ENCODE measurements at places on chromosomes 12 and 14. TPM values are rescaled to one million over a fixed set of nuclear protein-coding genes. Genes with fewer than 3 reads are reported as not detected.

DNA sequence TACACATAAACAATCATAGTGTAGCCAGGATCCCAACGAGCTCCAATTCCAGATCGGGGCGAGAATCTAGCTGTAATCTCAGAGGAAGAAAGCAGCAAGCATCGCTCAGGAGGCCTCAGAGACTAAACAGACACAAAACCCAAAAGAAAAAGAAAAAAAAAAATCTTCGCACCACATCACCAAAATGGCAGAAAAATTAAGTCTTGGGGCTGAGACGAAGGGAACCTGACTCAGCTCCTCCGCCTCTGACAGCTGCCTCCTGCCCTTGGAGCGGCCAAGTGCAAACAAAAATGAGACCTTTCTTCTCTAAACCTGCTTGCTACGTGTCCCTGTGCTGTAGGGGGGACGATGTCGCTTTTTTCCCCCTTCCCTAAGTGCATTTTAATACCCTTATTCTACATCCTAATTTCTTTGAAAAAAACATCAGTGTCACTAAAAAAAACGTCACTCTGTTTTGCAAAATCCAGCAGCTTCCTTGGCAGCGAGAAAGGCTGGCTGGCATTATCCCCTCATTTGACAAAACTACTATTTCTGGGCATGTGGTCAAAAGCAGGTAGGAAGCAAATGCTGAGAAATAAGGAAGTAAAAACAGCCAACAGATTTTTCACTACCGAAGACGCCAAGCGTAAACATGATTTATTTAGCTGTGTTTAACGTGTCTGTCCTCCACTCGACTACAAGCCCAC is 30.5 kb downstream of the BCL11B start:
- H3K27ac ChIP-seq, result peak overlapping the region; percentile 100
- no peaks in the 10 kb centered on the region for H3K27me3 ChIP-seq
- peaks cover 9% of the 10 kb centered on the region for H3K36me3 ChIP-seq
- H3K4me1 ChIP-seq, result peaks cover 86% of the 10 kb centered on the region

DNA sequence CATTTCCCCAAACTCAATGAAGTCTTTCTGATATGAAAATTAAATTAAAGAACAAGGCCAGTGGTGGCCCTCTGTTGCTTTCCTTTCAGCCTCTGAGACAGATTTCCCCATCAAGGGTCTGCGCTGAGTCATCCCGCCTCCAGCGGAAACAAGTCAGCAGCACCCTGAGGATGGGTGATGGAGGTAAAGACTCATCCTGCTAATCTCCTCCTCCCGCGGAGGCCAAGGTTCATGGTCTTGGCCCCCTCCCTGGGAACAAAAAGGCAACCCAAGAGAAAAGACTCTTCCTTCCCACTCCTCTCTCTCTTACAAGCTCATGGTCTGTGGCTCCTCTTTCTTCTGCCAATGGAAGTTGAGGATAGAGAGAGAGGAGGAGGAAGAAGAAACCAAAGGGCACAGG is 9.0 kb upstream of the NUMB start:
- H3K4me3 ChIP-seq, result no peak overlapping the region
- H3K27me3 ChIP-seq, result no peaks in the 10 kb centered on the region
- H3K27ac ChIP-seq, result no peak overlapping the region
- no peaks in the 10 kb centered on the region for H3K36me3 ChIP-seq
- H3K4me1 ChIP-seq, result peaks cover 23% of the 10 kb centered on the region
- DNase-seq, result no peak

- no peaks in the 10 kb centered on the region for H3K27me3 ChIP-seq
- peak; percentile 9 for DNase-seq
- H3K36me3 ChIP-seq, result peaks cover 8% of the 10 kb centered on the region
- no peak overlapping the region for H3K4me3 ChIP-seq
- peaks cover 8% of the 10 kb centered on the region for H3K4me1 ChIP-seq
These were observed 79.2 kb downstream of the HECTD4 start for GRCh38 chr12:112303004-112303403.

GRCh38 chr12:53064613-53065436 is 14.4 kb downstream of the SPRYD3 start:
- no peak overlapping the region for H3K27ac ChIP-seq
- H3K36me3 ChIP-seq, result peaks cover 4% of the 10 kb centered on the region
- H3K4me3 ChIP-seq, result no peak overlapping the region
- no peaks in the 10 kb centered on the region for H3K27me3 ChIP-seq

DNA sequence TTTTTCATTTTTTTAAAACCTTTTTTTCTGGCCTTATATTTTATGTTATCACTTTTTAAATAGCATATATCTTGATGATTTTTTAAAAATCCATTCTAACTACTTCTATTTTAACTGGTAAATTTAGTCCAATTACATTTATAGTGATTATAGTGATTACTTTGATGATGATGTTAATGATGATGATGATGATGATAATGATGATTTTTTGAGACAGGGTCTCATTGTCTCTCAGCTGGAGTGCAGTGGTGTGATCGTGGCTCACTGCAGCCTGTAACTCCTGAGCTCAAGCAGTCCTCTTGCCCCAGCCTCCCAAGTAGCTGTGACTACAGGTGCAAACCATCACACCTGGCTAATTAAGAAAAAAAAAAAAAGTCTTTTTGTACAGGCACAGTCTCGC is 27.1 kb downstream of the BRMS1L start:
- H3K4me3 ChIP-seq, result no peak overlapping the region
- H3K36me3 ChIP-seq, result peaks cover 24% of the 10 kb centered on the region
- peaks cover 10% of the 10 kb centered on the region for H3K4me1 ChIP-seq
- H3K27me3 ChIP-seq, result no peaks in the 10 kb centered on the region

DNA sequence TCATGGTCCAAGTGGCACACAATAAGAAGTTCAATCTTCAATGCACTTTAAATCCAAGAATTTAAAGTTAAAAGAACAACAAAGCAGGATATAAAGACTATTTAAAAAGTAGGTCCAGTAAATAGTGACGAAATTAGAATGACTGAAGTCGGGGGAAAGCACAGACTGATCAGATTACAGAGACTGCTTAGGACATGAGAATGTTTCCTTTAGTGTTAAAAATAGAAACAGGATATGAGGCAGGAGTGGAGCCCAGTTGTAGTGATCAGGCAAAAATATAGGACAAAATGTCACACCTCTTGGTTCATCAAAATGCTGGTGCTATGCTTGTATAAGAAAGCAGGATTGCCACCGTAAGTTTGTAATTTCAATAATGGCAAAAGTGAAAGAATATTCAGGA is 52.2 kb upstream of the CD163 start:
- H3K4me3 ChIP-seq, result no peak overlapping the region
- peaks cover 35% of the 10 kb centered on the region for H3K27me3 ChIP-seq
- no peak for DNase-seq

DNA sequence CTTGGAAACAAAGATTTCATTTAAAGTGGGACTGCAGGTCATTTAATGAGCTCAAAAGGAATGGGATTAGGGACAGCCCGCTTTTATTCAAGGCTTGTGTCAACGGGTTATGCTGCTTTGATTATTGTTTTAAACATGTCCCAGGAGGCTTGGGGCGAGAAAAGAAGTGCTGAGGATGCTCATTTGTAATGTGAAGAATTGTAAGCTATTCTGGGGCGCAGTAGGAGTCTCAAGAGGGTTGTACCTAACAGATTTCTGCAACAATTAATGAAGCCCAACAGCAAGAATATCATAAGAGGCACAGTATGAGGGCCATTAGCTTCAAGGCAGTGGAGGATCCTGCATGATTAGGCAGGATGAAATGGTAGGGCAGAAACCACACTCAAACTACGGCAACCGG is 122.5 kb downstream of the KTN1 start:
- no peak overlapping the region for H3K27ac ChIP-seq
- no peak for DNase-seq
- H3K4me1 ChIP-seq, result no peaks in the 10 kb centered on the region
- no peak overlapping the region for H3K4me3 ChIP-seq

- H3K36me3 ChIP-seq, result peaks cover 6% of the 10 kb centered on the region
- no peaks in the 10 kb centered on the region for H3K27me3 ChIP-seq
- no peak overlapping the region for H3K4me3 ChIP-seq
- no peak for DNase-seq
These were observed 148.5 kb downstream of the FOXN3 start for GRCh38 chr14:89268514-89268913.

- peak overlapping the region; percentile 75 for H3K4me3 ChIP-seq
- peak overlapping the region; percentile 88 for H3K27ac ChIP-seq
- H3K4me1 ChIP-seq, result peaks cover 37% of the 10 kb centered on the region
- no peaks in the 10 kb centered on the region for H3K36me3 ChIP-seq
These were observed 21.2 kb downstream of the ZFP36L1 start for GRCh38 chr14:68771631-68772030.

- no peak overlapping the region for H3K4me3 ChIP-seq
- H3K27me3 ChIP-seq, result peaks cover 40% of the 10 kb centered on the region
- no peaks in the 10 kb centered on the region for H3K36me3 ChIP-seq
- no peaks in the 10 kb centered on the region for H3K4me1 ChIP-seq
- no peak overlapping the region for H3K27ac ChIP-seq
- DNase-seq, result no peak
These were observed 17.6 kb upstream of the CYP46A1 start for GRCh38 chr14:99666533-99666932.

- H3K4me3 ChIP-seq, result no peak overlapping the region
- H3K27ac ChIP-seq, result no peak overlapping the region
- H3K4me1 ChIP-seq, result peaks cover 41% of the 10 kb centered on the region
- H3K27me3 ChIP-seq, result no peaks in the 10 kb centered on the region
- no peak for DNase-seq
These were observed 15.6 kb downstream of the PTGDR start for GRCh38 chr14:52283099-52283498.

- H3K36me3 ChIP-seq, result no peaks in the 10 kb centered on the region
- no peak overlapping the region for H3K4me3 ChIP-seq
- H3K27ac ChIP-seq, result no peak overlapping the region
These were observed 247.4 kb downstream of the GALC start for GRCh38 chr14:87745507-87746118.

DNA sequence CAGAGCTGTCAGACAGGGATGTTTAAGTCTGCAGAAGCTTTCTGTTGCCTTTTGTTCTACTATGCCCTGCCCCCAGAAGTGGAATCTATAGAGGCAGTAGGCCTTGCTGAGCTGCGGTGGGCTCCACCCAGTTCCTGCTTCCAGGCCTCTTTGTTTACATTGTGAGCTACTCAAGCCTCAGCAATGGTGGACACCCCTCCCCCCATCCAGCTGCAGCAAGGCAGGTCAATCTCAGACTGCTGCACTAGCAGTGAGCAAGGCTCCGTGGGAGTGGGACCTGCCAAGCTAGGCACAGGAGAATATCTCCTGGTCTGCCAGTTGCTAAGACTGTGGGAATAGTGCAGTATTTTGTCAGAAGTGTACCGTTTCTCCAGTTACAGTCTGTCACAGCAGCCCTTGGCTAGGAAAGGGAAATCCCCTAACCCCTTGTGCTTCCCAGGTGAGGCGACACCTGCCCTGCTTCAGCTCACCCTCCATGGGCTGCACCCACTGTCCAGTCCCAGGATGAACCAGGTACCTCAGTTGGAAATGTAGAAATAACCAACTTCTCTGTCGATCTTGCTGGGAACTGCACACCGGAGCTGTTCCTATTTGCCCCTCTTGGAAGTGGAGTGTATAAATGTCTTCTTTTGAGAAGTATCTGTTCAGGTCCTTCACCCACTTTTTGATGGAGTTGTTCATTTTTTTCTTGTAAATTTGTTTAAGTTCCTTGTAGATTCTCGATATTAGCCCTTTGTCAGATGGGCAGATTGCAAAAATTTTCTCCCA is 213.5 kb upstream of the SLC38A2 start:
- DNase-seq, result no peak
- no peaks in the 10 kb centered on the region for H3K27me3 ChIP-seq
- H3K4me1 ChIP-seq, result peaks cover 9% of the 10 kb centered on the region
- H3K27ac ChIP-seq, result peak overlapping the region; percentile 5
- peaks cover 2% of the 10 kb centered on the region for H3K36me3 ChIP-seq
- H3K4me3 ChIP-seq, result peak overlapping the region; percentile 2

DNA sequence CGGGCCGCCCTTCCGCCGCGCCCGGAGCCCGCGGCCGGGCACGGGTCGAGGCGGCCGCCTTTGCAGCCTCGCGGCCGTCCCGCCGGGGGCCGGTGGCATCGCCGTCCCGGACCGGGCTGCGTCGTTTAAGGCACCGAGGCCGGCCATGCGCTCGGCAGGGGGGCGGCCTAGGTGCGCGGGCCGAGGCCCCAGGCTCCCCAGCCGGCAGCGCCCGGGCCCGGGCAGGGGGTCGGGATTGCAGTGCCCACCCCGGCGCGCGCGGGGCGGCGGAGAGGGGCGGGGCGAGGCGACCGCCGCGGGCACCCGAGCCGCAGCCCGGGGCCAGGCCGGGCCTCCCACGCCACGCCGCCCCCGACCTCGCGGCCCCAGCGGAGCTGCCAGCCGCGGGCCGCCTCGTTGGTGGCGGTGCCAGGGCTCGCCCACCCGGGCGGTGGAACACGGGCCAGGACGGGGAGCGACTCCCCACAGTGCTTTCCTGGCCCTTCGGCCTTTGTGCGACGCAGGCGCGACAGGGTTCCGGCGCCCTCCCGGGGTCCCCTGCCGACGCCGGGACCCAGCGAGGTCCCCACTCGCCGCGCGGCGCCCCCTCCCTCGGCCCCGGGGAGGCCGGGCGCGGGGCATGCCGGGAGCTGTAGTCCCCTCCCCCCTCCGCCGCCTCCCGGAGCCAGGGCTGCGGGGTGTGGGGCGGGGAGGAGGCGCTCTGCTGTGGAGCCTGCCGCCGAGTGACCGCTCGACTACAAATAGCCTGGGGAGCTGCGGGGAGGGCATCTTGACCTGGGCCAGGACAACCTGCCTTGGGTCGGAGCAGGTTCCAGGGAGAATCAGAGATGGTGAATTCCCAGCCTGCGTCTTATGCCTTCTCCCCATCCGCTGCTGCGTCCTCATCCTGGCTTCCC is 769 bp downstream of the FKBP4 start:
- DNase-seq, result peak; percentile 71
- H3K27ac ChIP-seq, result peak overlapping the region; percentile 82
- H3K27me3 ChIP-seq, result no peaks in the 10 kb centered on the region
- H3K4me3 ChIP-seq, result peak overlapping the region; percentile 92
- H3K4me1 ChIP-seq, result peaks cover 28% of the 10 kb centered on the region

DNA sequence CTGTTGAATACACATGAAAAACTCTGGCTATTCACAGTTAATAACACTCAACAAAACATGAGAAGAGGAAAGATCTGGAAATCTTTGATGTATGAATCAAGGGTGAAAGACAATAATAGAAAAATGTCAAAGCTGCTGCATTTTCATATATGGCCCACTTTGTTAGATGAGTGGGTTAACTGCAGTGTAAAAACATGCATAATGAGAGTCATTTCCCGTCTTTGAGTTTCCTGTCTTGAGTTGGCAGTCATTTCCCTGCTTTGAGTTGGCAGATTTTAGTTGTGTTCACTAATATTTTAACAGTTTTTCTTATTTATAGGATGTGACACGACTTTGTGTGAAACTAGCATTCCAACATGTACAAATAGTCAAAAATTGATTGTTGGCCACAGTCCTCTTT is 87.9 kb upstream of the PTPRQ start:
- no peaks in the 10 kb centered on the region for H3K4me1 ChIP-seq
- DNase-seq, result no peak
- no peaks in the 10 kb centered on the region for H3K27me3 ChIP-seq

PEBP1 gene
- total RNA-seq, result 108 TPM

WNT5B gene
- not detected for total RNA-seq

TRHDE gene
- total RNA-seq, result 0.26 TPM

STON2 gene
- 51.1 TPM for total RNA-seq

SLCO1B1 gene
- total RNA-seq, result not detected

IL31 gene
- total RNA-seq, result not detected
